ENCODE measurements at places on chromosomes 5 and 9. TPM values are rescaled to one million over a fixed set of nuclear protein-coding genes. Genes with fewer than 3 reads are reported as not detected.

The C8G gene
- total RNA-seq: 0.85 TPM

- DNase-seq: no peak
Measured at GRCh38 chr9:133263557-133263956, 11.4 kb downstream of the ABO start.

The LCP2 gene
- 0.37 TPM for total RNA-seq

DNA sequence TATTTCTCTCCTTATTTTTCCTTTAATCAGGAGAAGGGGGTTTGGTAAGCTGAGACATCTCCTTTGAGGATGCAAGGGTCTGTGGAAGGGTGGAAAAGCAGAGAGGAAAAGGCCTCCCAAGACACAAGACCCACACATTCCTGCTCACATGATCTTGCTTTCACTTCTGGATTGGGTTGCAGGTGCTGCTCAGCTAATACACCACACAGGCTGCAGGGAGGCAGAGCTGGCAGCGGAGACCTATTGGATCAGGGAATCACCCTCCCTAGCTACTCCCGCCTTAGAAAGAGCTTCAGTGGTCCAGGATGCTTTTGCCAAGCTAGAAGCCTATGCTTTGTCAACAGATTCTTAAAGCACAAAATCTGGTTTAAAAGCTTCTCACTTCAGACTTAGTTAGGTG lies 87.6 kb upstream of the IL33 start:
- no peak for DNase-seq

The KYAT1 gene
- 34.1 TPM for total RNA-seq

DNA sequence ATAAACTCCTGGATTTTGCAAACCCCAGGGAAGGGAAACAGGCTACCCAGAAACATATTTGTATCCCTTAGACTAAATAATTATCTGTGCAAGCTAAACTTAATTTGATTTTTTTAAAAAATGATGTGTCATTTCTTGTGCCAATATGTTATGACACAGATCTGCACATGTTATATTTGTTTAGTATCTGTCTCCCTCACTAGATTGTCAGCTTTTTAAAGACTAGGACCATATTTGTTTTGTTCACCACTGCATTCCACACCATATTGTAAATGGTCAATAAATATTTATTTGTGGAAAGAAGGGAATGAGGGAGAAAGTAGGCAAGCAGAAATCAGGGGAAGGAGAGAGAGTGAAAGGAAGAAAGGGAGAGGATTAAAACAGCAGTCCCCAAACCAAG lies 143.3 kb upstream of the TNPO1 start:
- no peak for DNase-seq

- DNase-seq: no peak
Measured at GRCh38 chr9:89412951-89413350, 85.0 kb downstream of the SEMA4D start.

DNA sequence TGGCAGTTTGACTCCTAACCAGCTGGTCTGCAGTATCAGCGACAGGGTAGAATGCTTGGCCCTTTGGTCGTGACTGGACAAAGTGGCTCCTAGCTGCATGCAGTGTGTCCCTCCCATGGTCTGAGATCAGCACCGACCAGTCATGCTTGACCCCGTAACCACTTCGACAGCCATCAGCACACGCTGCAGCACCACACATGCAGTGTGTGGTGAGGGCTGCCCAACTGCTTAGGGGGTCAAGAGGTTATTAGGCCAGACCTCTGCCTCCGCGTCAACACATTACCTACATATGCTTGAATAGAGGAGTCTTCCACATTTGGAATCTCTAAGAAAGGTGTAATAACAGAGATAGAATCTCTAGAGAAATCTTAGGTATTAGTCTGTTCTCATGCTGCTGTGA lies 139.1 kb downstream of the FSTL4 start:
- DNase-seq: no peak

GRCh38 chr5:81749561-81750307 lies 1.2 kb downstream of the SSBP2 start:
- DNase-seq: peak; percentile 60

DNA sequence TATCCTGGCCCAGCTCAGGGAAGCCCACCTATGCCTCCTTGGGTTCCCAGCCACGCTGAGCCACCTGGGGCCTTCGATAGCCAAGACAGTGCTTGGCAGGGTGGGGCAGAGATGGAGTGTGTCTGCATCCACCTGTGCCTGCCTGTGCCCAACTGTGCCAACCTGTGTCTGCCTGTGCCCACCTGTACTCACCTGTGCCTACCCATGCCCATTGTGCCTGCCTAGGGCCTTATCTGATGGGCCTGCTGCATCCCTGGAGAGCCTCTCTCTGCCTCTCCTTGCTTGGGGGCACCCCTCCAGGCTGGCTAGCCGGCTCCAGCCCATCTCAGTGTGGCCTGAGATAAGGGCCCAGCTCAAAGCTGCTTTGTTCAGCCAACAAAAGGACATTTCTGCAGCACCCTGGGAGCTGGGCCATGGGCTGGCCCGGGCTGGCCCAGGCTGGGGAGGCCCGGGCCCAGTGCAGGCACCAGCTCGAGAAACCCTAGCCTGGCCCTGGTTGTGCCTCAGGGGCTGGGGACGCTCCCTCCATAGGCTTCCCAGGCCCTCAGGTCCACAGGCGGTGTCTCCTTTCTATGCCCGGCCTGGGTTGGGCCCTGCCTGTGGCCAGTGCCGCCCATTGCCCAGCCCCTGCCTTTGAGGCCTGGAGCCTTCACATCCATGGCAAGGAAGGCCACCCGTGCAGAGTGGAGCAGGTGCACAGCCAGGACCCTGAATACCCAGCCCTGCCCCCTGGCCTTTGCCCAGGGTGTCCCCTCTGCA lies 37.3 kb upstream of the NOTCH1 start:
- DNase-seq: no peak

- DNase-seq: no peak
Measured at GRCh38 chr5:132471944-132472343, 18.6 kb downstream of the IRF1 start.

DNA sequence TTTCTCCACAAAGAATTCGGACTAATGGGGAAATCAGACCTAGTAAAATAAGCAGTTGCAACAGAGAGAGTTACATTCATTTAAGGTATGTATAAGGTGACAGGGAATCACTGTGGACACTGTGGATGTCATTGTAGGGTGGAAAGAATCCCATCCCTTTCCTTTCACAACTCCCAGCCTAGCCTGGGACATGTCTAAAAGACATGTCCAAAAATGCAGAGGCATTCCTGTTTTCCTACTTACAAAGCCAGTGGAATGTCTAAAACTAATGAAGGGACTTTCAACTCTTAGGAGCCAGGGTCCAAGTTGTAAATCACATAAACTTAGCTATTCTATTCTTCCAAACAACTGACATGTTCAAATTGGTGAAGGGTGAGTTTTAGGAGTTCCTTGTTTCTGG lies 511.0 kb downstream of the PRELID2 start:
- no peak for DNase-seq

- no peak for DNase-seq
Measured at GRCh38 chr9:14238518-14238917, 75.4 kb downstream of the NFIB start.

The INSYN2B gene
- total RNA-seq: not detected

- peak; percentile 88 for DNase-seq
Measured at GRCh38 chr5:168987543-168988300, 313.2 kb downstream of the SLIT3 start.

The PPIC gene
- 16.0 TPM for total RNA-seq

DNA sequence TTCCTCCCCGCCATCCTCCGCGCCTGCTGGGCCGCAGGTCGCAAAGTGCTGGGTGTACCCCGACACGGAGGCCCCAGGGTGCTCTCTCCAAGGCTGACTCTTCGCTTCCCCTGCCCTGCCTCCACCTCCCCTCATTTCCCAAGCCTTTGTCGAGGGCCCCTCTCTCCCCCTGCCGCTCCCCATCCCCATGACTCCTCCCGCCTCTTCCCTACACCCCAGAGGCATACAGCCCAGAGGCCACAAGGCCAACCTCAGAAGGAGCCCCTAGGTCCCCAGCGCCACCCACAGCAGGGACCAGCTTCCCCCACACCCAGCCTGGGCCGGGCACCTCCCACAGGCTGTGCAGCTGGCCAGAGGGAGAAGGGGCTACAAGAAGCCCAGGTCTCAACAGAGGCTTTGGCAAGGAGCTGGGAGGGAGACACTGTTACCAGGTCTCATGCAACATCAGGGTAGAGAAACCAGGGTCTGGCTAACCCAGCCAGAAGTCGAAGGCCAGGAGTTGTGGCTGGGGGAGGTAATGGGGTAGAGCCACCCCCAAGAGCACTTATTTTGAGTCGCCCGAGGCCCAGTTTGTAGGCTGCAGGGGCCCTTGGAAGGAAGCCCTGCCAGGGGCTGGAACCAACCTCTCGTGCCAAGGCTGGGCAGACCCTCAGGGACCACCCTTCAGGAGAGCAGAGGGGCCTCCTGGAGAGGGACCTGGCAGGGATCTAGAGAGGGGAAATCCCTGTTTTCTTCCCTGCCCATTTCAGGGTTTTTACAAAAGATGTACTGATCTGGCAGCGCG lies 24.5 kb upstream of the SARDH start:
- DNase-seq: no peak

The ADAMTS19 gene
- total RNA-seq: 30.5 TPM

- DNase-seq: peak; percentile 65
Measured at GRCh38 chr9:117413346-117414219, 1.3 kb downstream of the ASTN2 start.

GRCh38 chr5:154199671-154200220 lies 9.2 kb downstream of the GALNT10 start:
- no peak for DNase-seq

The DOCK8 gene
- 2.7 TPM for total RNA-seq

- DNase-seq: no peak
Measured at GRCh38 chr5:8954801-8955200, 591.1 kb downstream of the SEMA5A start.

- DNase-seq: no peak
Measured at GRCh38 chr5:39224196-39224761, 4.9 kb upstream of the FYB1 start.

- no peak for DNase-seq
Measured at GRCh38 chr9:111179577-111179976, 141.3 kb upstream of the LPAR1 start.

DNA sequence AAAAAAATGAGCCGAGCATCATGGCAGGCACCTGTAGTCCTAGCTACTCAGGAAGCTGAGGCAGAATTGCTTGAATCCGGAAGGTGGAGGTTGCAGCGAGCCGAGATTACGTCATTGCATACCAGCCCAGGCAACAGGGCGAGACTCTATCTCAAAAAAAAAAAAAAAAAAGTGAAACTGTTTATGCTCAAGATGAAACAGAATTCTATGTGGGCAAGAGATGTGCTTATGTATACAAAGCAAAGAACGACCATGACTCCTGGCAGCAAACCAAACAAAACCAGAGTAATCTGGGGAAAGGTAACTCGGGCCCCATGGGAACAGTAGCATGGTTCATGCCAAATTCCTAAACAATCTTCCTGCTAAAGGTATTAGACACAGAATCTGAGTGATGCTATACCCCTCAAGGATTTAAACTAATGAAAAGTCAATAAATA lies 32.6 kb upstream of the PLAC8L1 start:
- DNase-seq: no peak

The CXXC5 gene
- total RNA-seq: 77.5 TPM

- peak; percentile 20 for DNase-seq
Measured at GRCh38 chr9:110340306-110340705, 2.6 kb upstream of the TXNDC8 start.

- no peak for DNase-seq
Measured at GRCh38 chr9:22483528-22484070, 37.0 kb downstream of the DMRTA1 start.

DNA sequence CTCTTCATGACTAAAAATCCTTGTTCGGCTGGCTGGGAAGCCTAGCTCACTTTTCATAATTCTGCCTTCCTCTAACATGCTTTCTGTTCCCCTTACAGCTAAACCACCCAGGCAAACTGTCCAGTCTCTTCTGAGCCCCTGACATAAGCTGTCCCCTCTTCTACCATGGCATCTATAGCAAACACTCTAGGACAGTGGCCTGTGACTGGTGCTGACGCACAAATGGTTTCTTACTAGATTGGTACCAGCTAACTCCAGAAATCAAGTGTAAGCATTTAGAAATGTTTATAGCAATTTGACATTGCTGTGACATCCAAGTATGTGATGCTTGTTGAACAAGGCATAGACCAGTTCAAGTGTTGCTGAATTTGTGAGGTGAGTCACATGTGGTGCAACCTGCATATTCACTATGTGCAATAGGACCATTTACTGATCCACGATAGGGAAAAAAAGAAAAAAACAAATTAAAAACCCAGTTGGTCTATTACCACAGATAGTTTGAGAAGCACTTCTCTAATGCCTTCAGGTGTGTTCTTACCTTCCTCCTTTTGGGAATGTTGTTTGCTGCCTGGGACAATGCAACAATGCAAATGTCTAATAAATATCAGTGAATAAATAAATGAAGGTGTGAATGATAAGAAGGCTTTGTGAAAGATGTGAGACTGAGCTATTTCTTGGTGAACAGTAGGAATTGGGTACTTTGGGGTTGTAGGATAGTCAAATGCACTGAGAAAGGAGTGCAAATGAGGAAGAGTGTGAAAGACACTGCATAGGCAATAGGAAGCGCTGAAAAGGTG lies 22.4 kb downstream of the ELOVL7 start:
- DNase-seq: no peak

The PPP6C gene
- total RNA-seq: 41.4 TPM

The ERMP1 gene
- total RNA-seq: 28.8 TPM

DNA sequence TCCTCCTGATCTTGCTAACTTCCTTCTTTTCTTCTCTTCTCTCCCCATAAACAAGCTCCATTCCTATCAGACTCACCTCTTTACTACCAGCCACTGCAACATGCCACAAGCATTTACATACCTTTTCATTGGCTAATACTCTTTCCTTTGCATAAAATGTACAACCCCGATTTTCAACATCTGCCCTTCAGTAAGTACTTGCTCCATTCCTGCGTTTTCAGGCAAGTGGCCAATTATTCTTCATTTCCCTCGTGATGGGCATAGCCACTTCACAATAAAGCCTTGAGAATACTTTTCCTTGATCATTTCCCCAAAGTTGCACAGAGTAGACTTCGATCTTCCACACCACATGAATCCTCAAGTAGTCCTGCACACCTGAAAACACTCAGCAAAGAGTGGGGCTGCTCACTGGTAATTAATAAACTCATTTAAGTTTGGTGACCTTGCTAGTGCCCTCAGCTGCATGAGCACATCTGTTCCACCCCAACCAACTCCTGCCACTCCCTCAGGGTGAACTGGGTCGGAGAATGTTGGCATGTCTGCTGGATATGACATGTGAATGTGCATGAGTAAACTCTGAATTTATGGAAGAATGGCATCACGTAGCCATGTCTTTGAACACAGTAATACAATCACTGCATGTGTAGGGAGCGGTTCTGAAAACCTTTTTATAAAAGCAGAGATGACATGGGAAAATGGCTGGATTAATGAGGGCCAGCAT lies 535.8 kb downstream of the SEMA5A start:
- DNase-seq: no peak

- no peak for DNase-seq
Measured at GRCh38 chr9:76351006-76351405, 43.2 kb downstream of the RFK start.

The PTPDC1 gene
- 9.2 TPM for total RNA-seq

- DNase-seq: no peak
Measured at GRCh38 chr5:150670275-150670947, 9.4 kb downstream of the MYOZ3 start.

DNA sequence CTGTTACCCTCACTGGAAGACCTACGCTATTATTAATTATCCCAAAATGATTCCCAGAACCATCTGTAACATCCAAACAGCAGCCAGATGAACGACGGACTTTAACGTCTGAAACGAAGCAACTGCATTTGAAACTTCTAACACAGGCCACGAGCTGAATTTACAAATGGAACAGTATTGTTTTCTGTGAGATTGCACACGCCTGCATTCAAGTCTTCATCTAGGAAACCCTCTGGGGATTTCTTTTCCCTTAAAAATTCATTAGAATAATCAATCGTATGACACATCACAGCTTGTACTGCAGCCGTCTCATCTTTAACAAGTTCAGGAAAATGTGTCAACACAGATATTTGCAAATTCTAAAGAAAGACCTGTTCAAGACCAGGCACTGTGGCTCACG lies 80.2 kb downstream of the MYO10 start:
- DNase-seq: no peak

The PCDHAC1 gene
- total RNA-seq: 8.2 TPM

All from WTC11 (cell line).